ENCODE measurements at places on chromosomes 3 and 15.

DNA sequence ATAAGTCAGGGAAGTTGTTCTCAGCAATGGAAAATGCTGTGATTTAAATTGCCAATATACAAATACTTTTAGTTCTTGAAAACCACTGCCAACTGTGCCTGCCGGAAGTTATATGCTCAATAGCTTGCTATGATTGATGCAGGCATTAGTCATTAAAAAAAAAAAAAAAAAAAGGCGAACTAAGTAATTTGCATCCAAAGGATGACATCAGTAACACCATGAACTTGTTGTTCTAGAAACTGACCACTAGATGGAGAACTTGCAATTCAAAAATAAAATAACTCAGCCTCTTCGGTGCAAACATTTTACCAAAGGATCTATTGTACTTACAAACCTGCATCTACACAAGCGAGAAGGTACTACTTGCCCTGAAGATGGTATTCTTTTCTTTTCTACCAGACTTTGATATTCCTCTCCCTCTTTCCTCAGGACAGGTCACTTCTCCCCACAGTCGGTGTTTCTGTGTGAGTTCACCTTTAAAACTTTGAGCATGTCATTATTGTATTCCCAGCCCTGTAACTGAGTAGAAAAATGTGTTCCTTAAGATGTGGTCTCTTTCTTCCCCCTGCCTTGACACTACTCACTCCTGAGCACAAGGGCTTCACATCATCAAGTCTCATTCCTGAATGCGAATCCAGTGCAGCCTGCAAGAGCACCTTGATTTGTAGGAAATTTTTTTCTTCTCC, 115.0 kb upstream of the VEPH1 start:
- DNase-seq, result no peak

DNA sequence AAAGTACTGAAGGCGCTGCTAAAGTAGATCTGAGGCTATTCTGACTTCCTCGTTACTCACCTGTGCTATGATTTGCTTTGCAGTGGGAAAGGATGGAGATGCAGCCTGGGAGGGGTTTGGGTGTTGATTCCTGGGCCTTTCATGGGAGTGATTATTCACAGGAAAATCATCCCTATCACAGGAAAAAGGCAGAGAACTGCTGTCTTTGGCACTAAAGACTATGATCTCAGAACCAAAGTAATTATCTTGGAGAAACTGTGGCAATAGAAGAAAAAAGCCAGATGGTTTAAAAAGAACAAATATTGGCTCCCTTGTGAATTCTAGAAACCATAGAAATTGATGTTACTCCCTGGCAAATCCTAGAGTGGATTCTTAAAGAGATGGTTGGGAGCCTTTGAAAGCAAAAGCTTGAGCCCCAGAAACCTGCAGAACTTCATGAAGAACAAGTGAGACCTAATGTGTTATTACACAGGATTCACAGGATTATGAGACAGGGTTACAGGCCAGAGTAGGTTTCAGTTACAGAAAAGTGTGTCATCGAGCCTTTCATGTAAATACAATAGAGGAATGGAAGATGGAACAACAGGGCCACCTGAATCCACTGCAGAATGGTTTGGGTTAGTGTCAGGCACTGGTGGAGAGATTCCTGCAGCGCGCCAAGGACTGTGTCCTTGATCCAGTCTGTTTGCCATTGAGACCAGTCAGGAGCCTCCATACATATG, 85.7 kb downstream of the OXNAD1 start:
- no peak for DNase-seq

DNA sequence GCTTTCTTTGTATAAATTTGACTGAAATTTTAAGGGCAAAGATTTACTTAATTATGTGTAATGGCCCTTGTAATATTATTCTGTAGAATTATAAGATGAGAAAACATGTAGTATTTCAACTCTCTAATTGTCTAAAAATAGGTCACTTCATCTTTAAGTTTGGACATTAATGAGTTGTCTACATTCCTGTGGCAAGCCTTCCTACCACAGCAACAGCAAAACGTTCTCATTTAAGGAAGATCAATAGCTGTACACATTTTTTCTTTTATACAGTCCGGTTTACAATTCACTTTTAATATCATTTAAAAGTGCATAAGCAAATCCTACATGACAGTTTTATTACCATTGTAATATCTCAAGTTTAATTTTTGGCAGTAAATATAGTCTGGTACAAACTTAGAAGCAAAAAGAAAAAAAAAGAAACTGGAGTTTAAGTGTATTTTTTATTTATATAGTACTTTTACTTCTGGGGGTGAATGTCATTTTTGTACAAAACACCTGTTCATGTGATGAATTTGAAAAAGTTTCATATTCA, 501.8 kb downstream of the ZPLD1 start:
- no peak for DNase-seq

- no peak for DNase-seq
Observed at GRCh38 chr3:116056280-116056679, 389.0 kb downstream of the LSAMP start.

GRCh38 chr3:54863366-54863765, 64.5 kb downstream of the LRTM1 start:
- no peak for DNase-seq

DNA sequence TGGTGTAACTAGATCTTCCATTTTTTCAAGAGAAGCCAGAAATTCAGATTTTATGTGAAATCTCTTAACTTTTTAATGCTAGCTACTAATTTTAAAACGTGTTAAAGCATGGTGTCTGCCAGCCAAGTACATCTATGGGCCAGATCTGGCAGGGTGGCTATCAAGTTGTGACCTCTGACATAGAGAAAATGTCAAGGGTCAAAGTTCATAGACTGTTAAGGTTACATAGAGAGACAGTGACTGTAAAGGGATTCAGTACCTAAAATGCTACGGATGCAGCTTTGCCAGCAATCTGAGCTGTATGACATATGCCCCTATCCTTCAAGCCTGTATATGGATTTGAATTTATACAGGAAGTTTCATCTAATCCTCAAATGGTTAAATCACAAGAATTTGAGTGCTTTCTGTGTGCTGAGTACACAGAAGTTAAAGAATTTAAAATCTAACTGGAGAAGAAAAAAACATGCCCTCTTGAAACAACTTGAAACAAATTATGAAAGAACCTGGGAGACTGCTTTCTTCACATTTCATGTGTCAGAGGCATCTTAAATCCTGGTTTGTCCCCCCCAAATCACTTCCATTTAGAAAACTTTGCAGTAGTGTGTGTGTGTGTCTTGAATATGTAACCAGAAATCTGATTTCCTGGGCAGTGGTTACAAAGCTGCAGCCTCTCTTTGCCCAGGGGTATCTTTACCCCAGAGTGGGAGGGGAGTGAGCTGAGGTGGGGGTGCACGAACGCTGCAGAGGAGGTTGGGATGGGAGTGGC, 895 bp upstream of the ARHGAP31 start:
- no peak for DNase-seq

- DNase-seq, result no peak
Observed at GRCh38 chr15:52076889-52077781, 35.4 kb downstream of the BCL2L10 start.

GRCh38 chr3:50627407-50628051, 10.6 kb downstream of the MAPKAPK3 start:
- DNase-seq, result peak; percentile 82

DNA sequence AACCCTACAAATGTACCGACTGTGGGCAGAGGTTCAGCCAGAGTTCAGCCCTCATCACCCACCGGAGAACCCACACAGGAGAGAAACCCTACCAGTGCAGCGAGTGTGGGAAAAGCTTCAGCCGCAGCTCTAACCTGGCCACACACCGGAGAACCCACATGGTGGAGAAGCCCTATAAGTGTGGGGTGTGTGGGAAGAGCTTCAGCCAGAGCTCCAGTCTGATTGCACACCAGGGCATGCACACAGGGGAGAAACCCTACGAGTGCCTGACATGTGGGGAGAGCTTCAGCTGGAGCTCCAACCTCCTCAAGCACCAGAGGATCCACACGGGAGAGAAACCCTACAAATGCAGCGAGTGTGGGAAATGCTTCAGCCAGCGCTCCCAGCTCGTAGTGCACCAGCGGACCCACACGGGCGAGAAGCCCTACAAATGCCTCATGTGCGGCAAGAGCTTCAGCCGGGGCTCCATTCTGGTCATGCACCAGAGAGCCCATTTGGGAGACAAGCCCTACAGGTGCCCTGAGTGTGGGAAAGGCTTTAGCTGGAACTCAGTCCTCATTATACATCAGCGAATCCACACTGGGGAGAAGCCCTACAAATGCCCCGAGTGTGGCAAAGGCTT, 20.7 kb downstream of the ZSCAN2 start:
- DNase-seq, result no peak

DNA sequence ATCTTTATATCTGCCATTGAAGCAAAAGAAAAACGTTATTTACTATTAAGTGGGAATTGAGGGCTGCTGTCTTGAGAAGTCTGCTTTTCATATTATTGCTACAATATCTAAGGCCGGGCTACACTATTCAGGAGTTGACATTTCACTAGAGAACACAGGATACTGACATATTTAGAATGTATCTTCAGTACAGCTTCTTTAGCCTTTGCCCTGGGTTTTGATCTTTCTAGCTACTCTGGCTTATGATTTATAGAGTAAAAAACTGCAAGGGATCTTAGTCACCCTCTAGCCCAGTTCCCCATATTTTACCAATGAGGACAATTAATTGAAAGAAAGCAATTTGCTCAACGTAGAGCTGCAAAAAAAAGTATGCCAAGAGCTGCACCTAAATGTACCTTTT, 307.4 kb upstream of the DPPA4 start:
- no peak for DNase-seq

DNA sequence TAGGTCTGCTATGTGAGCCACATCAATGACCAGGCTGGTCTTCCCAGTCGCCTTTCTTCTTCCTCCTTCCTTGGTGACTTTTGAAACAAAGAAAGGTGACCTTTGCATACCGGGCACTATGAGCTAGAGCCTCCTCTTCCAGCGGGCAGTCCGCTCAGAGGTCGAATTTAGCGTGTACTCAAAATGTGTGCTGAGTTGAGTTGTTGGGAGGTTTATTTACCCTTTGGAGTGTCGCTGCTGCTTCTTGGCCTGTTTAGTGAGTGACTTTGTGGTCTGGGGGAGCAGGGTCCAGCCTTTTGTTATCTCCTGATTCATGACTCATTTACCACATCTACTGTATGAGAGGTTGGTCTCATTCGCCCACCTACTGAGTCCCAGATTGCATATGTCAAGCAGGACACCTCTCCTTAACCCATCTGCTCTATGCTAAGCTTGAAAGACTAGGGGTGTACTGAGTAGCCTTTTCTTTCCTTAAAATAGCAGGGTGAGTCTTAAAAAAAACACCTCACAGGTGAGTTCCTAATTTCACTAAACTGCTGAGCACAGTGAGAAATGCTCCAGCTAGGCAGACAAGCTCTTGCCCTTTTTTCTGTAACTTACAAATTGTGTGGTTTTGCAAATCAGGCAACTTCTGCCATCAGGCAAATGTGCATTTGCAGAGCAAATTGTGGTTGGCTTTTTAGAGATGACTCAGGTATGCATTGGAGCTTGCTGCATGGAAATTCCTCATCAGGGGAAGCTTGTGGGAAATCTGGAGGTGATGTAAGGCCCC, 3.2 kb upstream of the SIAH2 start:
- no peak for DNase-seq

- DNase-seq, result no peak
Observed at GRCh38 chr3:157232141-157232540, 72.2 kb upstream of the CCNL1 start.

- no peak for DNase-seq
Observed at GRCh38 chr3:155230382-155230781, 63.1 kb downstream of the STRIT1 start.

GRCh38 chr3:47362701-47363100, 18.1 kb upstream of the PTPN23 start:
- DNase-seq, result peak; percentile 39

DNA sequence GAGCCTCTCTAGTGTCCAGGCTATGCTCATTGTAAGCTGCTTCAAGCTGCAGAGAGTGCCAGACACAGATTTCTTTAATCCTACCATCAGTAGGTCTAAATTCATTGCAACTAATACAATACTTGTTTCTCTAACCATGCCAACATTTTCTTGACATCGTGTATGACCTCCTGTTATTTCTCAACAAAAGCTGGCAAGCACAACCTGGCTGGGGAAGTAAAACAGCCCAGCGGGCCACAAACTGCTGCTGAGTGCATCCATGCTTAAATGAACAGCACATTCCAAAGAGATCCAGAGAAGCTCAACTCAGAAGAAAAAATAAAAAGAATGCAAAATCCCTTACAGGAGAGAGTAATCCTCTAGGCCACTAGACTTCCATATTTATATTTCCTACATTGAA, 36.5 kb downstream of the GMNC start:
- no peak for DNase-seq

DNA sequence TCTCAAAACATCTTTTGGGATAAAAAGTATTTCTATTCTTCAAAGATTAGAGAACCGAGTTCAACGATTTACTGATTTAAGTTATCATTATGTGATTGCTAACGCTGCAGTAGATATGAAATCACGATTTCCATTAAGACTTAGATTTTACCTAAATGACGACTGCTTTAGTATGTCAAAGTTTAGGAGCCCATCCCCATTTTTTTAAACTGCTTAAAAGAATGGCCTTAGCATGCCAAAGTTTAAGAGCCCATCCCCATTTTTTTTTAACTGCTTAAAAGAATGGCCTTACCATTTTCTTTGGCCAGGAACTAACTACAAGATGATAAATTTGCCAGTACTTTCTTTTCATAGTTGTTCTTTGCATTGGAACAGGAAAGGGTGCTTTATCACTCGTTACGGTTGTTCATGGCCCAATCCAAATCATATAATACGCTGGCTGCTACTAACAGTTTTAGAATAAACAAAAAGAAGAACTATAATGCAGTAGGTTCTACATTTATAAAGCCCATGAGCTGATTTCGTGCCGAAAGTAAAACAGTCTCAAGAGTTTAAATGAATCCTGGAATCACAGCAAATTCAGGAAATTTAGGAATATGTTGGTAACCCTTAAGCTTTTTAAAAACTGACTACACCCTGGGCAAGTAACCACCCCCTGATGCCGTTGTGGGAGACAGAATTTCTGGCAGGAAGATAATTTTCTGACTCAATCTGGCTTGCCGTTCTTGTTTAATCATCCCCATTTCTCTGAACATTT, 869 bp upstream of the TSC22D2 start:
- no peak for DNase-seq

GRCh38 chr15:58247855-58248842, 110.0 kb downstream of the AQP9 start:
- DNase-seq, result peak; percentile 79

DNA sequence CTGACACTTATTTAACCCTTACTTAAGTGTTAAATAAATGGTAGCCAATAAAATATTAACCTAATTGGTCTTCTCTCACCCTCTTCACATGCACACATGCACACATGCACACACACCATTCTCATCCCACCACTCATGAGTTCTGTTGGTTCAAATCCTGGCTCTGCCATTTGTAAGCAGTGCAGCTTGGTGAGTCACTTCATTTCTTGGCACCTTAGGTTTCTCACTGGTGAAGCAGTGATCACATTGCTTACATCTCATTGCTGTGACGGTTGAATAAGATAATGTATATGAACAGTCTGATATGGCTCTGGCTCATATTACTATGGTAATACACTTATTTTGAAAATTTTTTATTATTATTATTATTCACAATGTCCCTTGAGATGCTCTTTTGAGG, 33.8 kb downstream of the RIOX2 start:
- DNase-seq, result no peak

GRCh38 chr15:37574985-37575384, 359.5 kb upstream of the TMCO5A start:
- no peak for DNase-seq

GRCh38 chr3:119161240-119161639, 12.2 kb upstream of the UPK1B start:
- DNase-seq, result no peak
